ENCODE measurements at places on chromosomes 5 and 9. TPM values are rescaled to one million over a fixed set of nuclear protein-coding genes. Genes with fewer than 3 reads are reported as not detected.

- no peak for DNase-seq
These were observed 204.7 kb upstream of the WWC1 start for GRCh38 chr5:168086746-168087145.

DNA sequence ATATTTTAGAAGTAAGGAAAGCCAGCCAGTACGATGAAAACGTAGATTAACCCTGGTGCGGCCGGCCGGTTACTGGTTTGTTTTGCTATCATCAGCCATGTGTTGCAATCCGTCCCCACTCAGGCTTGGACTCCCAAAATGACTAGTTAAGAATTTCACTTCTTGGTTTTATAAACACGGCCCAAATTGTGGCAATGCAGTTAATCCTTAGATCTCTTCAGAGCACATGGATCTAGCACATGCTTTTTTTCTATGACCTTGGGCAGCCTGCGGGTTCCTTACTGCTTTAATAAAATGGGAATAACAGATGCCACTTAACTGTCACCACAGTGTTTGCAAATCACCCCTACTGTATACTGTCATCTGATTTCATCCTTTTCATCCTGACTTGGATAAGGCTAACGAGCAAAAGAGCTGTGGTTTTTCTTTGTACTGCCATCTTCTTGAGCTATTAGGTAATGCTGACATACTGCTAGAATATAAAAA, 1.5 kb downstream of the NDFIP1 start:
- no peak for DNase-seq

- DNase-seq, result no peak
These were observed 8.9 kb downstream of the NLN start for GRCh38 chr5:65730910-65731309.

Gene NDOR1
- 7.6 TPM for polyA plus RNA-seq

GRCh38 chr9:135073081-135073740, 14.3 kb upstream of the OLFM1 start:
- DNase-seq, result no peak

- no peak for DNase-seq
These were observed 47.6 kb upstream of the ADCY2 start for GRCh38 chr5:7348168-7348854.

- no peak for DNase-seq
These were observed 126.9 kb downstream of the KCNIP1 start for GRCh38 chr5:170630711-170631141.

DNA sequence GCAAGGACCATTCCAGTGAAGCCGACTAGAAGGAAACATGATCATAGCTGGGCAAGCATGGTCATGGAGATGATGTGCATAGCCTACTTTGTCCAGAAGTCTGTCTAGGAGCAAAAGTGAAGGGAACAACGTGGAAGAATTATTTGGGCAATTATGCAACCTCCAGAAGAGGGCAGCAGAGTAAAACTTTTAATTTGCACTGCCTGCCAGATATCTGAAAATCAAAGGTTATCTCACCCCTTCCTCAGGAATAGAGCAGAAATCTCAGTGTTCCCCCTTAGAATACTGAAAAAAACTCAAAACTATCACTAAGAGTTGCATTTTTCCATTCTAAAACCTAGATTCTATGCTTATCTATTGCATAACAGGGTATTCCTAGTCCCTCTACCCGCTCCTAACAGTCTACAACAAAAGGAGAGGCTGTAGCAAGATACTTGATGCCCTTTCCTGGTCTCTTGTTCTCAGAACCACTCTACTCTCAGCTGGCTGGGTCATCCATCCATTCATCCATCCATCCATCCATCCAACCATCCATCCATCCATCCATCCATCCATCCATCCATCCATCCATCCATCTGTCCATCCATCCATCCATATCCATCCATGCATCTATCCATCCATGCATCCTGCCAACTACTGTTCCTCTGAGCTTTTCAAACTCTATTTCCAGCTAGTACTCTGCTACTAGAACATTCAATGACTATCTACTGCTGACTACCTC, 8.4 kb upstream of the SETD9 start:
- peak; percentile 57 for DNase-seq

DNA sequence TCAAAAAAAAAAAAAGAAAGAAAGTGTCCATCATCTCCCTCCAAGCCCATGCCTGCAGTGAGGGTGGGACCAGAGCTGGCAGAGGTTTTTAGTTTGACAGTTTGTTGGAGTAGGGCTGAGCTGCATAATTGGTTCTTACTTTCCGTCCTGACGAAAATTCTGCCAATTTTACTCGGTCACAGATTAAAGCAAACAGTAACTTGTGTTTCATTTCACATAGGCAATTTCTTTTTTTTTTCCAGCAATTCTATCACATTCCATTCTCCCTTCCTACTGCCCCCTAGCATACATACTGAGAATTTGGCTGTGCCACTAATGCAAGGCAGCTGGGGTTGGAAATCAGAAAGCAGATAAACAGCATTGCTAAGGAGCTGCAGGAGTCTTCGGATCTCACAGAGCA, 132.4 kb downstream of the FRMD3 start:
- no peak for DNase-seq

GRCh38 chr5:80343067-80343466, 23.3 kb downstream of the SPZ1 start:
- no peak for DNase-seq

Gene PRDM12
- polyA plus RNA-seq, result not detected

- DNase-seq, result no peak
These were observed 74.9 kb upstream of the GAS1 start for GRCh38 chr9:87022178-87022577.

GRCh38 chr5:1660511-1660910, 136.8 kb upstream of the LPCAT1 start:
- no peak for DNase-seq

Gene UTP15
- 7.9 TPM for polyA plus RNA-seq

Gene ZER1
- 31.9 TPM for polyA plus RNA-seq

DNA sequence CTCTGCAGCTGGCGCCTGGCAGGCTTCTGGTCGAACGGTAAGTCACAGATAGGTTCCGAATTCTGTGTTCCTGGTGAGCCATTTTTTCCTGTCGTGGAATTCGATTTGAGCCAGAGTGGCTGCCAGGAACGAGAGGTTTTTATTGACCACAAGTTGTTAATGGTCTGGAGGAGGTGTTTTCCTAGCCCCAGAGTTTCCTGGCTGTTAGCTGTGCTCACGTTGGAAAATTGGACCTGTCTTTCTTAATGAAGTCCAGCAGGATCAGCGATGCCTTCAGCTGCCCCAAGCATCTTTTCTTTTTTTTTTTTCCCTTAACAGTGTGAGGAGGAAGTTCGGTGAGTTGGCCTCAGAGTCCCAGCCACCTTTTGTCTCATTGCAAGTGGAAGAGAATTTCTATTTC, 62.9 kb downstream of the COL5A1 start:
- no peak for DNase-seq

DNA sequence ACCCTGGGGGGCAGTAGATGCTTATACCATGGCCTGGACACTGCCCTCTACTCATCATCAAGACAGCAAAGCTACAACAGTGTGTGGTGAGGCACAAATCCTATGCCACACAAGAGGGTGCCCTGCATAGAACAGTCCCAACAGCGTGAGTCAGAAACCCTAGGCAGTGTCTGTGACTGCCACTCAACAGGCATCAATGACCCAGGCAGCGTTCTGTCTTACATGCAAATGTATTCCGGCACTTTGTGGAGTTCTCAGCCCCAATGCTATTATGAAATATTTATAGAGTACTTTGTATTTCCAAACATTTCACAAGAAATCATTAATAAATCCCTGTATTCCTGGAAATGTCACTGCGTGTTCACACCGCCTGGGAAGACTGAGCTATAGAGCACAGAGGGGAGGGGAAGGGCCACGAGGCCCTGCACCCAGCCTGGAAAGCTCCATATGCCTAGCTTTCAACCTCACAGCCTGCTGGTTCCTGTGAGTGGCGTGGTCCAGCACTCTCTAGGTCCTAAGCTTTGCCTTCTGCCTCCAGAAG, 77.7 kb downstream of the NIPSNAP3B start:
- no peak for DNase-seq

GRCh38 chr5:88890070-88890781, 7.2 kb upstream of the MEF2C start:
- DNase-seq, result no peak

DNA sequence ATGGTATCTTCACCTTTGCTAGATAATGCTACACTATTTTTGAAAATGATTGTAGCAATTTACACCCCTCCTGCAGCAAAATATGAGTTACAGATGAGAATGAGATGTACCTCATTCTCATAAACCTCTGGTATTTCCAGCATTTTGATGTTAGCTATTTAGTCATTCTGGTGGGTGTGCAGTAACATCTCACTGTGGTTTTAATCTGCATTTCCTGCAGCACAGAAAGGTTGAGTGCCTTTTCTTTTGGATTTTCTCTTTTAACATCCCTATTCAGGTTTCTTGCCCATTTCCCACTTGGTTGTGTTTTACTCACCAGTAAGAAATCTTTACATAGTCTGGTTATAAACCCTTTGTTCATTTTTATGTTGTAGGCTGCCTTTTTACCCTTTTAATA, 206.2 kb downstream of the NR3C1 start:
- DNase-seq, result no peak

Gene CNOT6
- polyA plus RNA-seq, result 11.2 TPM

- DNase-seq, result no peak
These were observed 344.7 kb upstream of the RGMB start for GRCh38 chr5:98428806-98429205.

DNA sequence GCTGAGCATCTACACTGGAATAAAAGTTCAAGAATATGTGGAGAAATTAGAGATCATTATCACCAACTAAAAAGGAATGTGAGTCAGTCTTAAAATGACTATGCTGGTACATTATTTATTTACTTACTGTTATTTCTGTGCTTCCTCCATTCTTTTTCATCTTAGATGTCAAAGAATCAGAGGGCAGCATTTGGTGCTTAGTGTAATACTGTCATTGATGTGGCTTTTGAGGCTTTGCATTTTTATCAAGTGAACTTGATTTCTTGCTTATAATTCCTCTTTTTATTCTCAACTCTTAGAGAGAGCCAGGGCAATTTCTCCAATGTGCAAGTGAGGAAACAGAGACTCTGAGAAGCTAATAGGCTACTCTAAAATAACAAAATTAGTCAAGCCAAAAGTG, 163.7 kb upstream of the TRPC7 start:
- no peak for DNase-seq

Gene OTP
- polyA plus RNA-seq, result not detected

Gene GABRA1
- not detected for polyA plus RNA-seq

DNA sequence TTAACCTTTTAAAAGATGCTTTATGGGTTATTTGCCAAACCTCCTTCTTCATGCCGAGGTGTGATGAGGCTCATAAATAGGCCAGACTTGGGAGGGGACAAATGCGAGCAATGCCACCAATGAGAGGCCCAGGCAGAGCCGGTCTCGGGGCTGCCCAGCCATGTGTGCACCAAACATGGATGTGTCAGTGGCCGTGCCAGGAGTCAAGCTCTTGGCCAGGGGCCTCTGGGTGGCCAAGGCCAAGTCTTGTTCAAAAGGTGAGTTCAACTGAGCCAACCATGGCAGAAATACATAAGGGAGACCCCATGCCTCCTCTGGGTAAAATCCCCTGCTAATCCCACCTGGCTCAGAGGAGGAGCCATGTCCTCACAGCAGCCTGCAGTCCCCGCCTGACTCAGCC, 10.9 kb upstream of the LCN15 start:
- DNase-seq, result no peak

DNA sequence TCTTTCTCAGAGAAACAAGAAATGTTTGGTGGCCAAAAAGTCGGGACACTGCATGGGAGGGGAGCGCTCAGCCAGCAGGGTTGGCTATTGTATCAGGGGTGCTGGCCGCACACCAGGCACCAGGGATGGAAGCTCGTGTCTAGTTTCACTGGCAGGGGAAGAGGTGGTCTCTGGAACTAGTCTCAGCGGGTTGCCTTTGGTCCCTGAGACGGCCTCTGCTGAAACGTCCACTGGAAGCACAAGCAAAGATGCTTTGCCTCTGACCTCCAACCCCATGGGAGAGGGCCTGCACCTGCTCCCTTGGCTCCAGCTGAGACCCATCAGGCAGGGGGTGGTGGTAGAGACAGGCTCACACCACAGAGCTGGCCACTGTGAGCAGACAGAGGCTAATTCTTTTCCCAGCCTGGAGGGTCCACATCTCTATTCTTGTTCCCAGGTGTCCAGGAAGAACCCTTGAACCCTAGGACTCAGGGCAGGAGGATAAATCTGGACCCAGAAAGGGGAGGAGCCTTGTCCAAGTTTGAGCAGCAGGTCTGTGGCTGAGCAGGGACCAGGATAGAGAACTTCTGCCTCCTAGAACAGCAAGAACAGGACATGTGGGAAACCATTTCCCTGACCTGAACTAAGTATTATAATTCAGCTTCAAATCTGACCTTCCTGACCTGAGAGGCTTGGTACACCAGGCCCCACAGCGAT, 102.6 kb downstream of the RGS3 start:
- DNase-seq, result no peak

DNA sequence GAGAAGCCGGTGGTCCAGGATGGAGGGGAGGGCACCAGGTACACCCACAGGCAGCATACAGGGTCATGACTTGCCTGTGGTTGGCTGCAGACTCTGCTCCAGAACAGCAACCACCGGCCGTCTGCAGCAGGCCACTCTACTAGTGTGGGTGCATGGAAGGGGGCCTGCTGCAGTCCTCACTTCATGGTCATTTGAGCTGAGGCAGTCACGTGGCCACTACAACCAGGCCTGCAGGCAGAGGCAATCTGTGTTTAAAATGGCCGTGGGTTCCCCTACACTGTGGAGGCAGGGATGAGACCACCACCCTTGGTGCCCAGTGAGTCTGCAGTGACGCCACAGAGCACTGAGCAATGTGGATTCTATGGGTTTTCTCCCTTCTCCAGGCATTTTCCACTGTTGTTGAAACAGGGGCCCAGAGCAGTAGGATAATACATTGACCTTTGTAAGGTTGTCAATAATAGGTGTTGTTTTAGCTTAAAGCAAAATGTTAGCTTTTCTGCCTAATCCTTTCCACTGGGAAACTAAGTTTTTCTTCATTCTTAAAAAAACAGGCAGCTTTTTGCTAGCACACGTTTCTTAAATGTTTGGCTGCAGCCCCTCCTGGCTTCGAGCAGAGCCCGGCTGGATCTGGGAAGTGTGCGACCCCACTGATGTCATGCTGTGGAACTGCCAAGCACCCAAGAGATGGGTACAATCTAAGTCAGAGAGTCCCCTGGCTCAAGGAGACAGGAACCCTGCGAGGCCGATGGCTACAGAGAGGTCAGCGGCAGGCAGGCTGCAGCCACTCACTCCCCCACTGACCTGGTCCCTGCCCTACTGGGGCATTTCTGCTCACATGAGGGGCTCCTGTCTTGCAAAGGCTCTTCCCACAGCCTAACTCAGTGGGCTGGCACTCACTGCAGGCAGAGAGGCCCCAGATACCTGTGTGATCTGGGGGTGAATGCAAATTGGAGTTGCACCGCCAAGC, 21.2 kb downstream of the GADD45G start:
- no peak for DNase-seq

GRCh38 chr5:5787373-5787772, 364.9 kb downstream of the ICE1 start:
- no peak for DNase-seq

All from CD4-positive, CD25-positive, alpha-beta regulatory T cell (primary cell).